ENCODE measurements at places on chromosomes 16 and 17. TPM values are rescaled to one million over a fixed set of nuclear protein-coding genes. Genes with fewer than 3 reads are reported as not detected.

GRB7 gene
- total RNA-seq = 92.8 TPM

- DNase-seq = no peak
These were observed 42.2 kb downstream of the SOCS1 start for GRCh38 chr16:11213799-11214198.

DNA sequence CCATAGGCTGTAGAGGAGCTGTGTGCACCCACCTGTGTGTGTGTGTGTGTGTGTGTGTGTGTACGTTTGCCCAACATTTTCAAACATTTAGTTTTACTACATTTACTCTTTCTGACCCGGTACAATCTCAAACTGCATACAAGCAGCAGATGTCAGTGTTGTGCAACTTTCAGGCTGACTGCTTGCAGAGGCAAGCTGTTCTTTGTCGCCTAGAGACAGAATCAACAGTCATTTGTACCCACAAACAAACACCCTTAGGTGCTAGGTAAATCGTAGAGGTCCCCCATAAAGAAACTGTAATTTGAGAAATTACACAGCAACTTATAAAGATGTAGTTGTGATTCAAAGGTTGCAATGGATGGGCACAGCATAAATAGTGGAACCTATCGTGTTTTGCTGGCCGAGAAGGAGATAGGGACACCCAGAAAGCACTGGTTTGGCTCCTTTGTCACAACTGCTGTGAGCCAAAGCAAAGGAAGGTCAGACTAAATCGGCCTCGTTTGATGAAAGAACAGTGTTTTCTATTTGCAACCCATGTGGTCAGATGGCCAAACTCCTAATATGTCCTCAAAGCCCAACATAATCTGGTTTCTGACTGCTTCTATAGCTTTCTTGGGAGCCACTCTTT, 478.4 kb downstream of the TOX3 start:
- peak; percentile 38 for DNase-seq

GRCh38 chr17:13957636-13958035, 111.7 kb upstream of the COX10 start:
- DNase-seq = no peak

SALL1 gene
- 1.2 TPM for total RNA-seq

DNA sequence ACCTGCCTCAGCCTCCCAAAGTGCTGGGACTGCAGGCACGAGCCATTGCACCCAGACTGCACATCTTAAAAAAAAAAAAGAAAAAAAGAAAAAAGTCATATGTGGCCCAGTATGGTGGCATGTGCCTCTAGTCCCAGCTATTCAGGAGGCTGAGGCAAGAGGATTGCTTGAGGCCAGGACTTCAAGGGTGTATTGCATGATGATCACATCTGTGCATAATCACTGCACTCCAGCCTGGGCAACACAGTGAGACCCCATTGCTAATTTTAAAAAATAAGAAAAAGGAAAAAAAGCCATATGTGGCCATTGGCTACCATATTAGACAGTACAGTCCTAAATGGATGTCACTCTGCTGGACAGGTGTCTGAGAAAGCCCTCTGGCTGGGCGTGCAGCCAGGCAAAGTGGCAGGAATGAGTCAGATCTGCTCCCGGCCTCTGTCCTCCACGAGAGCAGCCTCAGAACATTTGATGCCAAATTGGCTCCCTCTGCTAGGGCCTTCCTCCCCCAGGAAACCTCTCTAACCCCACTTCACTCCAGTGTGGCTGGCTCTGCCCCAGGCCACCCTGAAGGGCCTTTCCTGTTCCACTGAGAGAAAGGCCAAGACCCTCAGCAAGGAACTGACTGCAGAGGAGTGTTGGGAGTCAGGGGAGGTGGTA, 14.7 kb downstream of the CA7 start:
- DNase-seq = peak; percentile 61

HSPB9 gene
- 0.29 TPM for total RNA-seq

GRCh38 chr17:8137645-8138373, 13.9 kb upstream of the HES7 start:
- no peak for DNase-seq

- no peak for DNase-seq
These were observed 22.9 kb downstream of the FOXN1 start for GRCh38 chr17:28529013-28529400.

DNA sequence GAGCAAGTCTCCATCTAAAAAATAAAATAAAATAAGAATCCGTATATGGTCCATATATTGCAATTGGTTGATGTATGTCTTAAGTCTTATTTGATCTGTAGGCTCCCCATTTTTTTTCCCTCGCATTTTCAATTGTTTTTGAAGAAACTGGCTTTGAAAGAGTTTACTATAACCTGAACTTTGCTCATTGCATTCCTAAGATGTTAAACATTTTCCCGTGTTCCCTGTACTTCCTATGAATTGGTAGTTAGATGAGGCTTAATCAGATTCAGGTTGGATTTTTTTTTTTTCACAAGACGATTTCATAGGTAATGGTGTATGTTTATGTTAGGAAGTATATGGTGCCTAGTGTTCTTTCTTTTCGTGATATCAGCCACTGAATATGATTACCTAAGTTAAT, 3.3 kb downstream of the LRRC36 start:
- DNase-seq = no peak

DNA sequence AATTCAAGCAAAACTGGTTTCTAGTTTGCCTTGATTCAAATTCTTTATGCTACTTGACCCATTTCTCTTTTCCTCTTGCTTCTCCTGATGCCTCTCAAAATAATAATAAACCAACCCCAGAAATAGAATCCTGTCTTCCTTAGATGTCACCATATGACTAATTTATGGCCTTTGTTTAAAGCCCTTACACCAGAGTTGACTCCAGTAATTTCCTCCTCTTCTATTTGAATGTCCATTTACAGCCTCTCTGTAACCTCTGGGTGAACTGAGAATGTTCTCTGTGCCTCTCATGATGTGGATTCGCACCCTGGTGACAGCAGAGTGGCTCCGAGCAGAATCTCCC, 31.5 kb downstream of the ZFHX3 start:
- no peak for DNase-seq

- no peak for DNase-seq
These were observed 274.0 kb downstream of the PARN start for GRCh38 chr16:14356064-14356463.

- DNase-seq = no peak
These were observed 16.5 kb upstream of the SLC38A8 start for GRCh38 chr16:84059111-84059510.

DNA sequence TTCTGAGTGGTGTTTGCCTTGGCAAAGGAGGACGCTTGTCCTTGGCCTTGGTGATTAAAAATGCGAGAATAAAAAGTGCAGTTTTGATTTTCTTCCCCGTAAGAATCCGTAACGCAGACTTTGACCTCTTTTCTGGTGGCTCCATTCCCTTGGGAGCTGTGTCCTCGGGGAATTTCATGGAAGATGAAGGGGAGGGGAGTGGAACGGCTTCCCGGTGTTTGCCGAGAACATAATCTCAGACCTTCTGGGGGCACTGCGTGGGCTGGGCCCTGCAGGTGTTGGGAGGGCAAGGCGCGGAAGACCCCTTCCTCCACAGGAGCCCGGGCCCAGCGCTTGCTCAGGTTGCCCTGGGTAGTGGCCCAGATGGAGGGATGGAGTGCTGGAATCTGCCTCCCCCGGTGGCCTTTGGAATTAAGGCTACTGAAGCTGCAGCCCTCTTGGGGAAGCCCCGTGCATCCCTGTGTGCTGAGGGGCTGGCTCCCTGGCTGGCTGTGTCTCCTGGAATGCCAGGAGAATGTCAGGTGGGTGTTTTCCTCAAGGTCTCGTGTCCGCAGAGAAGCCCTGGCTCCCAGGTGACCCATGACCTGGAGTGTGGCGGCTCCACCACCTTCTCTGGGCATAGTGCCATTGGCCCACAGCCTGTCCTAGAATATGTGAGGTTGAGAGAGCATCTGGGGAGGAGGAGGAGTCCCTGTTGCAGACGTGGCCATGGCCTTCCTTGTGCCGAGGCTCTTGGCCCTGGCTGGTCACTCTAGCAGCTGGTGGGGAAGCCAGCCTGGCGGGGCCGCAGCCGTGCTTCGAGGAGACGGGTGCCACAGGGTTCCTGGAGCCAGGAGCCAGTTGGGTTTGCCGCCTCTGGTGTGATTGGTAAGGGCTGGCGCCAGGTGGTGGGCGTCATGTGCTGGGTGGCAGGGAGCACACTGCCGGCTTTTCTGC, 3.1 kb downstream of the BAIAP2 start:
- no peak for DNase-seq

RPS2 gene
- total RNA-seq = 1,121 TPM

DNA sequence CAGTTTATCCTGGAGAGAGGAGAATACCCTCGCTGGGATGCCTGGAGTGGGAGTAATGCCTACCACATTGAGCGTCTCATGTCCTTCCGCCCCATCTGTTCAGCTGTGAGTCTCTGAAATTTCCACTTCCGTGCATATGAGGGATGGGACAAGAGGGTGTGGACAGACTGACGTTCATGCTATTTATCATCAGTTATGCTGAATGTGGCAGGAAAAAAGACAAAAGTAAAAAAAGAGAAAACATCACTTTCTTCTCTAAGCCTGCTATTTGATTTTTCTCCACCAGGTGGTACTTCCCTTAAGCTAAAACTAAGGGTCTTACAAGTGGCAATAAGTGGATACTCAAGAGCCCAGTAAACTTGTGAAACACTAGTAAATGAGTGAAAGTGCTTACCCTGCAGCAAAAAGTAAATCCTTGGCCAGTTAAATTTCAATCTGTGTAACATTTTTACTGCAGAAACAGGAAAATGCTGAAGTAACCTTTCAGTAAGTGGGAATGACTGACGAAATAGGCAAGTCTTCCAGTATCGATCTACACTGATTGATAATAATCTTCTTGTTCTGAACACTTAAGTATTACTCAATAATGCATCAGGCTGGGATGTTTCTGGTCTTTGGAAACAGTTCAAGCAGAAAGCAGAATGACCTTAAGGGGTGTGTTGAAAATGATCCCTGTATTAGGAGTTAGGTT, 5.6 kb downstream of the CRYBA1 start:
- no peak for DNase-seq

GRCh38 chr16:26744430-26744829, 322.3 kb upstream of the C16orf82 start:
- DNase-seq = no peak

GRCh38 chr17:57471868-57472368, 215.6 kb downstream of the MSI2 start:
- no peak for DNase-seq

DNA sequence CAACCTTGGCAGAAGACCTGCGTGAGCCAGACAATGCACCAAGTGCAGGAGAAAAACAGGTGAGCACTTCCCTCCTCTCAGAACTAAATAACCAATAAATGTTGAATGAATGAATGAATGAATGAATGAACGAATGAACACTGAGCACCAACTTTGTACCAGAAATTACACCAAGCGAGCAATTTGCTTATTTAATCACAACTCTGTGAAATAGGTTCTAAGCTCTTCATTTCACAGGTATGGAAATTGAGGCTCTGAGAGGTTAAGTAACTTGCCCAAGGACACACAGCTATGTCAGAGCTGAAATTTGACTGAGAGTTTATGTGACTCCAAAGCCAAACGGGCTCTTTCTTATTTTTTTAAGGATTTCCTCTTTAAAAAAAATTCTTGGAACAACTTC, 38.0 kb downstream of the TMEM132E start:
- no peak for DNase-seq

BCL6B gene
- 6.2 TPM for total RNA-seq

- DNase-seq = no peak
These were observed 219.1 kb downstream of the STX8 start for GRCh38 chr17:9356488-9356911.

DNA sequence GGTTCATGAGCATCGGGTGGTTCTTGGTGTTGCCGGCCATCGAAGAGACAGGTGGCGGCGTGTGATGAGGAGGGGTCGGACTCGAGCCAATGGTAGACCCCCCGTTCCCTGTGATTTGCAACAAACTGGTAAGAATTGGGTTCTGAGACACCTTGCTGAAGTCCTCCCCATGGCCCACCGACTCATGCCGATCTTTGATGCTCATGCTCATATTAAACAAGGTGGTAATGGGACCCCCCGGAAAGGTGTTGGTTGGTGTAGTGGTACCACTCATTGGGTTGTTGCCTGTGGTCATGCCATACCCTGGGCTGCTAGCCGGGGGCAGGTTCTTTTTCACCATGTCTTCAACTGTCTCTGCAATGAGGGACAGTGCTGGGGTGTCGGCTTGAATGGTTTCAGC, 8.9 kb upstream of the FBXL20 start:
- no peak for DNase-seq

DNA sequence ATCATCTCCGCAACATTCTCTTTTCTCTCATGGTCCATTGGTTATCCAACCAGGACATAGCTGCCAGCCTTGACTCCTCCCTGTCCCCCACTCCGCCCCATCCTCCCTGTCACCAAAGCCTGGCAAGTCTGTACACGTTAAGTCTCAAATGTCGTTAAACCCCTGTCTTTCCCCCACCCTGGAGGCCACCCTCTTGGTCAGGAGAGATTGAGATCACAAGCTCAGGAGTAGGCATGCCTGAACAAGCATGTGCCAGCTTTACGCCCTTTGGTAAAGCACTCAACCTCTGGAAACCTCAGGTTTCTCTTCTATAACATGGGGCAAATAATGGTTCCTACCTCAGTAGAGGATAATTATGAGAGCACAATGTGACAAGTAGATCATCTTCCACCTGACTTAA, 38.1 kb upstream of the CCL1 start:
- no peak for DNase-seq

DNA sequence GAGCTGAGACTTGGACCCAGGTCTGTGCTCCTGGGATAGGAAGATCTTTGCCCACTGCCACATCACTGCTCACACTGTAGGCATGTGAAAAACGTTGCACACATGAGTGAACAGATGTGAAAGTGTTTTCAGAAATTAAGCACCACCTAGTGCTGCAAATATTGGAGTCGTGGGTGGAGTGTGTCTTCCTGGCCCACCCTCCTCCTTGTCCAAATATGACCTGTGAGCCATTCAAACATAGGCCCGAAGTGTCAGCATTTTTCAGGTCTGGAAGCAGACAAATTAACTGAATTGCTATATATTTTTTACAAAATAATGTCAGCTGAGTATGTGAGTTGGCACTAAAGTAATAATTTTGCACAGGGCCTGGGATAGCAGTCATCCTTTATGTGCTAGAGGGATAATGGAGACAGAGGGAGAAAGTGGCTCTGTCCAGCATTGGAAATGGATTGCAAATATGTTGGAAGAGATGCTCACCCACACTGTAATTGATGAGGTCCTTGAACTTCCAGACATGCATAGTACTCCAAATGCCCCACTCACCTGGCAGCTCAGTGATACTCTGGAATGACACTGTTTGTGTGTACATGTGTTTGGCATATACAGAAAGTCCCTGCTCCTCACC, 58.7 kb downstream of the ACSM1 start:
- no peak for DNase-seq

DNA sequence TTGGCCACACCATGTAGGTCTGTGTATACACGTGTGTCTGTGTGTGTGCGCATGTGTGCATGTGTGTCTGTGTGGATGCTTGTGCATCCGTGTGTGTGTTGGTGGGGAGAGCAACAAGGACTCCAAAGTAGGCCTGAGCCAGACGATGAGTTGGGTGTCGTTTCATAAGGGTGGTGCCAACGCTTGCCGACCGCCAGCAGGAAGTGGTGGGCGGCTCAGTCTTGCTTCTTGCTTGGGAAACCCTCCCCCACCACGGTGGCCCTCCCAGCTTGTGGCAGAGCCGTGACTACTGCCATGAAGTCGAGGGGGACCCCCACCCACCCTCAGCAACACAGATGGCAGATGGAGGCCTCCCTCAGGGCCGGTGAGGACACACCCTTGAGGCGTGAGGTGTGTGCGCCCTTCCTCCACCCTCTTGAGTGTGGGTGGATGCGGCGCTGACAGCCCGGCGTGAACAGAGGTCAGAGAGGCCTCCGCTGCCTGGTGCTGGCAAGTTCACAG, 17.5 kb downstream of the SBK1 start:
- DNase-seq = peak; percentile 17

All from mucosa of gallbladder (tissue), 1 donor.